ENCODE measurements at places on chromosomes 5 and 9.
A peak's percentile ranks its signal among the peaks of the same experiment; 100 is the strongest.

DNA sequence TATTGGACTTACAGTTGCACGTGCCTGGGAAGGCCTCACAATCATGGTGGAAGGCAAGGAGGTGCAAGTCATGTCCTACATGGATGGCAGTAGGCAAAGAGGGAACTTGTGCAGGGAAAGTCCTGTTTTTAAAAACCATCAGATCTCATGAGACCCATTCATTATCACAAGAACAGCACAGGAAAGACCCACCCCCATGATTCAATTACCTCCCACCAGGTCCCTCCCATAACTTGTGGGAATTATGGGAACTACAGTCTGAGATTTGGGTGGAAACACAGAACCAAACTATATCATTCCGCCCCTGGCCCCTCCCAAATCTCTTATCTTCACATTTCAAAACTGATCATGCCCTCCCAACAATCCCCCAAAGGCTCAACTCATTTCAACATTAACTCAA is 75.6 kb downstream of the ZFAND5 start:
- DNase-seq = no peak

GRCh38 chr5:27845248-27845647 is 806.9 kb upstream of the CDH9 start:
- no peak for DNase-seq

DNA sequence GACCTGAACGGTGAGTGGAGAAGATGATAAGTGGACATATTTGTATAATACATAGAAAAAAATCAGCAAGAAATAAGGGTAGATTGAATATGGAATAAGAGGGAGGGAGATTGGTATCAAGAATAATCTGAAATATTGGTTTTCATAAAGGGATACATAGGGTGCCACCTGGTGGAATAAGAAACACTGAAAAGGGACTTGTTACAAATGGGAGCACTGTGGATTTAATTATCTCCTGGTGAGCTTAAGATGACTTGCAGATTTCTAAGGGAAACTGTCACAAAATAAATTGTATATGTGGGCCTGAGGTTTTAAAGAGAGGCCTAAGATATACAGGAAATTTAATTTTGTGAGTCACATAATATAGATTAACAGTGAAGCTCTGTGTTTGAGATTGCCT is 1403.5 kb upstream of the CDH18 start:
- no peak for DNase-seq

DNA sequence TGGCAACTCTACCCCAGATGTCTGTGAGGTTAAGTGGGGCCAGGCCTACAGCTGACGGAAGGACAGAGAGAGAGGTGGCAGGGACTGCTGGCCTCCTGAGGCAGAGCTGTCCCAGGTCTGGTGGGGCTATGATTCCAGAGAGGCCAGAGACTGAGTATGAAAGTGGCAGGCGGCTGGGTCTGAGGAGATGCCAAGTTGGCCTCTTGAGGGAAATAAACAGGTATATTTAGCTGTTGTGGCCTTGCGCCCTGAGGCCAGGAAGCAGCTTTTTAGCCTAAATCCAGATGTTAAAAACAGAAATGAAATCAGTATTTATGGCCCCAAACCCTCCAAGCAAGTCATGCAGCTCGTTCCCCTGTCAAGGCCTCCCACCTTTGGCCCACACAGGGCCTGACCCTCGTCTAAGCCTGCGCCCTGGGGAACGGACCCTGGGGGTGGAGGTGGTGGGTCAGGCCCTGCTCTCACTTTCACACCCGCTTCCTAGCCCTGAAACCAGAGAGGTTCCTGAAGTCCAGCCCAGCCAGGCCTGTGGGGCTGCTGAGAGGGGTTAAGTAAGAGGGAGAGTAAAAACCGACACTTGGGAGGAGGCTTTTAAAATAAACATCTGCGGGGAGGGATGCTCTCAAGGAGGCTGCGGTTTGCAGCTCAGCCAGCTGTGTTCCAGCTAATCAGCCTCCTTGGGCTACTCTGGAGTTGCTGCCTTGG is 18.7 kb downstream of the PCDHGC5 start:
- DNase-seq = no peak

GRCh38 chr5:57407391-57407790 is 75.2 kb downstream of the ACTBL2 start:
- DNase-seq = no peak

- no peak for DNase-seq
Observed at GRCh38 chr5:105931881-105932421, 1738.8 kb downstream of the EFNA5 start.

DNA sequence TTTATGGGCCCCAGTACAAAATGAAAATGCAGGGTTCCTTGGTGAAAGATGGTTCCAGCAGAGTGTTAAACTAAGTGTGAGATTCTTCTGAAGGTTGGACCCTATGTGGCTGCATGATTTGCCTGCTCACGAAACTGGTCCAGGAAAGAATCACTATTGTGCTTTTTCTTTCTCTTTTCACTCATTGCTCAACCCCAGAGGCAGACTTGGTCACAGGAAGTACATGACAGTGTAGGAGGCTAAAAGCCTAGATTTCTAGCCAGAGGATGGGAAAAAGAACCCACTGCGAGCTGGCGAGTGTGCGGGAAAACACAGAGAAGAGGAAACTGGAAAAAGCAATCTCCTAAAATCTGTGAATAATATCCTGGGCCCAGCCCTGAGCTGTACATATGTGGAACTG is 18.6 kb downstream of the SLC36A2 start:
- no peak for DNase-seq

DNA sequence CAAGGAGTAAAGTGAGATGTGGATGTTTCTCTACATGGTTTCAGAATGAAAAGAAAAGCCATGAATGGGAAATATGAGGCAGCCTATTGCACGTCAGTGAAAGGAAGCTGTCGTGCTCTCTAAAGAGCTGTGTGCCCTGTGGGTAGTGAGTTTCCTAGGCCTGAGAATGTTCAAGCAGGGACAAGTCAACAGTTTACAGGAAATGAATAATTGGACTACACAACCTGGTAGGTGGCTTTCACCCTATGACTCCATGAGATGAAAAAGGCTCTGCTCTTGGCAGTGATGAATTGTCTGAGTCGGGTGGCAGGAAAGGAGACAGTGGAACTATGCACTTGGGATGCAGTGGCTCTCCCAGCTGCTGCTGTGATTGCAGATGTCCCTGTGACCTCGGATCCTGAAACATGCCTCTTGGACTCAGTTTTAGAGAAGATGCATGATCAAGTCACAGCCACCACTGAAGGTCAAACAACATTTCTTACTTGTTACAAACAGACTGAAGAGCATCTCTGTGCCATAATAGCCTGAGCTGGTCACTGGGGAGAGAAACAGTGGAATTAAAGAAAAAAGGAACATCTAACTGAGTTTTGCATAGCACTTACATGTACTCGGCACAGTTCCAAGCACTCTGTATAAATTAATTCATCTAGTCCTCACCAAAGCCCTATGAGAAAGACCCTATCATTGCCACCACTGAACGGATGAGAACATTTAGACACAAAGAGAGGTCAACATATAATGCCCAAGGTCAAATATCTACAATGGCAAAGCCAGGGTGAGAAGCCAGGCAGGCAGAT is 293.7 kb downstream of the SPOCK1 start:
- DNase-seq = no peak

DNA sequence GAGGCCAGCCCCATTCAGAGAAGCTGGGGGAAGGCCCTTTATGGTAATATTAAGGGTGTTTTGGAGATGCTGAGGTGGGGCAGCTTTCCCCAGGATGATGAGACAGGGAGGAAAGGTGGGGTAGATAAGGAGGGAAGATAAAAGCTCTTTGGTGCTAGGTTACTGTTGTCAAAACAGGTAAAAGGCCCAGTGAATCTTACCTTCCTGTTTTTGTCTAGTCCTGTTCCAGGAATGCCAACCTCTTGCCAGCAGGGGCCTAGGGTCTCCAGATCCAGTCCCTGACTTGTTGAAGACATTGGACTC is 797 bp upstream of the CCL27 start:
- no peak for DNase-seq

DNA sequence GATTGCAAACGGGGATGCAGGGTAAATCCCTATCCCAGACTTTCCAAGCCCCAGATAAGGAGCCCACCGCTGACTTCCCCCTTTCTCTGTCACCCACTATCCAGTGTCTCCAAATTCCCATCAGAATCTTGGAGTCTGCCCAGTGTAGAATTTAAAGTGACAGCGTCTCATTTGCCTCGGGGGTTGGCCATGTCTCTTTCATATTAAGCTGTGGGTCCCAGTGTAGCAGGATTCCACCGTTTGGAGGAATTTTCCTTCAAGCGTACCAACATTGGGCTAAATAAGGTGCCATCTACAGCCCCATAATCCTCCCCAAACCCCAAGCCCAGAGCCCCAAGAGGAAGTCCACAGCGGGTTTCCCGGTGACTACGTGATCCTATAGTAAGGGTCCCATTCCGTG is 1.1 kb downstream of the BRINP1 start:
- DNase-seq = no peak

DNA sequence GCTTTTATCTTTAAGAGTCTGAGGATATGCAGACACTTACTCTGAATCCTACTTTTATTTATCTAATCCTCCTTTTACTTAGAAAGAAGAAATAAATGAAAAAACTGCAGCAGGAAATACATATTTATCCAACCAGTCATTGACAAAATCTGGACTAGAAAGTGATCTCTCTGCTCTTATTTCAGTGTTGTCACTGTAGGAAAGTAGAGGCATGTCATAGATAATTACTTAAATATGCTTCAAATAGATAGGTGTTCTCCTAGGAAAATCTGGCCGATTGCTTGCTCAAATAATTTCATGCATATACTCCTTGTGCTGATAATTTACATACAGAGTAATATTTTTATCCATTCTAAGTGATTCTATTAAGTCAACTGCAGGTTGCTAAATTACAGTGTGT is 2001.9 kb upstream of the C9orf72 start:
- no peak for DNase-seq

DNA sequence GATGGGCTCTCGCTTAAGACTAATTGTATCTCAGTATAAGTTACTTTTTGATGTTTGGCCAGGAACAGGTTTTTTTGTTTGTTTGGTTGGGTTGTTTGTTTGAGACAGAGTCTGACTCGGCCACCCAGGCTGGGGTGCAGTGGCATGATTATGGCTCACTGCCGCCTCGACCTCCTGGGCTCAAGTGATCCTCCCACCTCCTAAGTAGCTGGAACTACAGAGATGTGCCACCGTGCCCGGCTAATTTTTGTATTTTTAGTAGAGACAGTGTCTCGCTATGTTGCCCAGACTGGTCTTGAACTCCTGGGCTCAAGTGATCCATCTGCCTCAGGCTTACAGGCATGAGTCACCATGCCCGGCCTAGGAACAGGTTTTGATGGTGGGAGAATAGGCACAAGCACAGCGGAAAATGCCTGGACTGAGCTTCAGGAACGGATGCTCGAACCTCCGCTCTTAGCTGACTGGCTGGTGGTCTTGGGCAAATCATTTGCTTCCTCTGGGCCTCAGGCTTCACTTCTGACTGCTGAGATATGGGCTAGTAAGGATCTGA is 11.4 kb upstream of the SYNPO start:
- no peak for DNase-seq

DNA sequence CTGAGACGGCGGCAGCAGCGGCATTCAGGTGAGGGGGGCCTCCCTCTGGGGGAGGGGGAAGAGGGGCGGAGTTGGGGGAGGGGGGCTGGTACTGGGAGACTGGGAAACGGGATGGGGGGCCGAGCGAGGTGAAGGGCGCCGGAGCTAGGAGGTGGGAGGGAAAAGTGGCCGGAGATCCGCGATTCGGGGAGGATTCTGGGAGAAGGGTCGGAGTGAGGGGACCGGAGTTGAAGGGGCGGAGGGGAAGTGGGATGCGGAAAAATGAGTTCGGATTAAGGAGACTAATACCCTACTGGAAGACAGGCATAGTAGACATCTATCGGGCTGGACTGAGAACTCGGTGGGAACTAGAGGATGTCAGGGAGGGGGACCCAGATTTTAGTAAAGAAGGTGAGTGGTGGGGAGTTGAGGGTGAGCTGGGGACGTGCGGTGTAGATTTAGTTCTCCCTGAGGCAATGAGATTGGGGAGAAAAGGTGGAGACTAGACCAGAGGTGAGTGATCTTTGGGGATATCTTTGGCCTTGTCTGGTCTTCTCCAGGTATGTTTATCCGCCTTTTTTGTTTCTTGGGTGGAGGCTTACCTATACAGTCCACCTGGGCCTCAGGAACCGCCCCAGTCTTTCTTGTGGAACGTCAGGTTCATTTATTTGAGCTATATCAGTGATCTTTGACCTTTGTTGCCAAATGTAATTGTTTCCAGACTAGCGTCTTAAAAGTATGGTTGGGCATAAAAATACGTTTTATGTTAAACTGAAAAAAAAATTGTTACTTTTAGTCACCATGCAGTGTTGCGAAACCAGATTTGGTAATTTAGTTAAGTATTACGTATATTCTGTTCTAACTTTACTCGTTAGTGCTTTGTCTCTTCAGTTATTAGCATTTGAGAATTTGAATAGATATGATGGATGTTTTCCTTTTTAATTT is 632 bp downstream of the UBAP1 start:
- peak; percentile 66 for DNase-seq
